ENCODE measurements at places on chromosomes 7 and 10.

- H3K27me3 ChIP-seq, result no peaks in the 10 kb centered on the region
- no peak for DNase-seq
- peak overlapping the region; percentile 93 for H3K27ac ChIP-seq
- peaks cover 85% of the 10 kb centered on the region for H3K4me1 ChIP-seq
- H3K36me3 ChIP-seq, result no peaks in the 10 kb centered on the region
Observed at GRCh38 chr10:72260976-72261783, 12.5 kb upstream of the DDIT4 start.

GRCh38 chr10:6020826-6021225 is 41.3 kb downstream of the IL2RA start:
- H3K4me1 ChIP-seq, result no peaks in the 10 kb centered on the region
- H3K27me3 ChIP-seq, result no peaks in the 10 kb centered on the region
- no peak overlapping the region for H3K4me3 ChIP-seq
- no peak overlapping the region for H3K27ac ChIP-seq
- DNase-seq, result no peak

DNA sequence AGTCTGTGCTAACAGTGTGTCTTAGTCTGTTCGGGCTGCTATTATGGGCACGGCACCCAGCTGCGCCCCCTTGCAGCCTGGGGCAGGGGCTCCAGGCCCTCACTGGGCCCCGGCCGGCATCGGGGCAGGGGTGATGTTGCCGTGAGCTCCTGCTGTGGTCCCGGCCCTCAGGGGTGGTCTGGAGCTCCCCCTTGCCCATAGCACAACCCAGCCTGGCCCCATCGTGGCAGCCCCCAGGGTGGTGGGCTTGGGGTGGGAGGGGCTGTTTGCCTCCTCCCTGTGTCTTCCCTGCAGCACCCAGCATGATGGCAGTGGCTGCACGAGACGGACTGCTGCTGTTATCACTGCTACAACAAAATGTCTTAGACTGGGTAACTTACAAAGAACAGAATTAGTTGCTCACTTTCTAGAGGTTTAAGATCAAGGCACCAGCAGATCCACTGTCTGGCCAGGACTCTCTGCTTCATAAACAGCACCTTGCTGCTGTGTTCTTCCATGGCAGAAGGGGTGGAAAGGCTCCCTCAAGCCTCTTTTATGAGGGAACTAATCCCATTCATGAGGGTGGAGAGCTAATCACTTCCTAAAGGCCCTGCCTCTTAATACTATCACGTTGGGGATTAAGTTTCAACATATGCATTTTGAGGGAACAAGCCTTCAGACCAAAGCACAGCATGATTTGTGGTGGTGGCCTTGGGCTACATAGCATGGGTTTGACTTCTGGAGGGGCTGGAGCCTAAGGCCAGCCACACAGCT is 149.5 kb downstream of the SEC23IP start:
- H3K36me3 ChIP-seq, result no peaks in the 10 kb centered on the region
- no peak overlapping the region for H3K4me3 ChIP-seq
- no peak overlapping the region for H3K27ac ChIP-seq

DNA sequence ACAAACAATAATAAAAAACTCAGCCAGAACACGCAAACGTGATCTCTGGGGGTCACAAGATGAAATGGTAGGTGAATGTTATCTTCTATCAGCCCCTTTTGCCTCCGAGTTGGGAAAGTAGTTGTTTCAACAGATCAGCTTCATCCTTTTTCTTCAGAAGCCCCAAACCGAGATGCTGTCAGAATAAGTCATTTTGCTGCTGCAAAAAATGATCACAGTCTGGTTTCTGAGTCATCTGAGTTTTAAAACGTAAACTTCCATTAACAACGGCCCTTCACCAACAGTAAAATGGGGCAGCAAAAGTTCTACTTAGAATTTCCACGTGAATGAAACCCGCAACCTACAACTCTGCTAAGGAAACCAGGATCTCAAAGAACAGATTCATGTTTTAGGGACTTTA is 44.9 kb downstream of the JCAD start:
- no peaks in the 10 kb centered on the region for H3K36me3 ChIP-seq
- H3K4me1 ChIP-seq, result peaks cover 3% of the 10 kb centered on the region
- no peaks in the 10 kb centered on the region for H3K27me3 ChIP-seq

- H3K27me3 ChIP-seq, result no peaks in the 10 kb centered on the region
- H3K4me1 ChIP-seq, result no peaks in the 10 kb centered on the region
- DNase-seq, result no peak
- no peak overlapping the region for H3K4me3 ChIP-seq
Observed at GRCh38 chr10:43793704-43794103, 145.0 kb upstream of the ZNF32 start.

- no peaks in the 10 kb centered on the region for H3K4me1 ChIP-seq
- no peaks in the 10 kb centered on the region for H3K27me3 ChIP-seq
- no peak for DNase-seq
- H3K27ac ChIP-seq, result no peak overlapping the region
- H3K4me3 ChIP-seq, result no peak overlapping the region
Observed at GRCh38 chr7:7304705-7305450, 122.5 kb downstream of the C1GALT1 start.

DNA sequence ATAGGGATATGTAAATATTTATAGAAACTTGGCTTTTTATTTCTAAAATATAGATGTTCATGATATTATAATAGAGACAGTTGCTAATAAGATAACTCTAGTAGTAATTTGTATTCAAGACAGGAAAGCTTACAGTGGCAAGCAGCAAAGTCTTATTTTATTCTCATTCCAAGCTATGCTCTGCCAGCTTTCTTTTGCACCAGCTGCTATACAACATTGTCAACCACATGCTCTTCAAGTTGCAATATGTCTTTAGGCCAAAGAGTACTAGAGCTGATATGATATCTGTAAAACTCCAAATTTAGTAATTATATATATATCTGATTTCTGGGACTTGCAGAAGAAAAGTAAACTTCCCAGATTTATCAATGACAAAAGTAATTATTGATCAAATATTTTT is 350.1 kb downstream of the HGF start:
- H3K36me3 ChIP-seq, result no peaks in the 10 kb centered on the region
- no peaks in the 10 kb centered on the region for H3K27me3 ChIP-seq
- H3K27ac ChIP-seq, result no peak overlapping the region
- no peak for DNase-seq
- H3K4me1 ChIP-seq, result no peaks in the 10 kb centered on the region
- H3K4me3 ChIP-seq, result no peak overlapping the region

- no peaks in the 10 kb centered on the region for H3K4me1 ChIP-seq
- H3K27me3 ChIP-seq, result no peaks in the 10 kb centered on the region
- H3K36me3 ChIP-seq, result no peaks in the 10 kb centered on the region
- DNase-seq, result no peak
- H3K4me3 ChIP-seq, result peak overlapping the region; percentile 94
Observed at GRCh38 chr10:102713539-102713813, 721 bp downstream of the ARL3 start.

- no peaks in the 10 kb centered on the region for H3K27me3 ChIP-seq
- H3K27ac ChIP-seq, result peak within 1 kb of the TSS; percentile 89
- no peaks in the 10 kb centered on the region for H3K36me3 ChIP-seq
- H3K4me1 ChIP-seq, result peaks cover 11% of the 10 kb centered on the region
- peak within 1 kb of the TSS; percentile 50 for H3K4me3 ChIP-seq
Observed at GRCh38 chr10:129963641-129964501, at the start of gene EBF3. Gene EBF3, minus strand, starts transcription at chr10:129964274. Its CDS starts 506 bp downstream, at chr10:129963768.

GRCh38 chr7:95609277-95609971 is 13.1 kb upstream of the PDK4 start:
- DNase-seq, result peak; percentile 68
- H3K4me1 ChIP-seq, result peaks cover 7% of the 10 kb centered on the region
- H3K36me3 ChIP-seq, result no peaks in the 10 kb centered on the region

DNA sequence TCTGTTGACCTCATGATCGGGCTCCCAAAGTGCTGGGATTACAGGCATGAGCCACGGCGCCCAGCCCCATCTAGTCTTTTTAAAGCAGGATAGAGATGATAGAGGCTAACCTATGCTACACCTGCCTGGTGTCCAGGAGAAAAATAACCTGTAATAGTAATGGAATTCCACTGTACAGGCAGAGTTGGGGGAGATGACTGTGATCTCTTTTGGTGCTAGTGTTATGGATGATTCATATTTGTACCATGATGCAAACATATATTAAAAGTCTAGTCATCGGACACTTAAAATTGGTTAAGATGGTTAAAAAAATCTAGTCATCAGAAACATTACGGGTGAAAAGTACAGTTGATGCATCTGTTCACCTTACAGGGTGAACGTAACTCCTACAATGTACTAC is 6.1 kb upstream of the SAR1A start:
- H3K36me3 ChIP-seq, result no peaks in the 10 kb centered on the region
- no peak for DNase-seq
- no peak overlapping the region for H3K4me3 ChIP-seq
- H3K4me1 ChIP-seq, result peaks cover 6% of the 10 kb centered on the region
- no peak overlapping the region for H3K27ac ChIP-seq
- no peaks in the 10 kb centered on the region for H3K27me3 ChIP-seq

DNA sequence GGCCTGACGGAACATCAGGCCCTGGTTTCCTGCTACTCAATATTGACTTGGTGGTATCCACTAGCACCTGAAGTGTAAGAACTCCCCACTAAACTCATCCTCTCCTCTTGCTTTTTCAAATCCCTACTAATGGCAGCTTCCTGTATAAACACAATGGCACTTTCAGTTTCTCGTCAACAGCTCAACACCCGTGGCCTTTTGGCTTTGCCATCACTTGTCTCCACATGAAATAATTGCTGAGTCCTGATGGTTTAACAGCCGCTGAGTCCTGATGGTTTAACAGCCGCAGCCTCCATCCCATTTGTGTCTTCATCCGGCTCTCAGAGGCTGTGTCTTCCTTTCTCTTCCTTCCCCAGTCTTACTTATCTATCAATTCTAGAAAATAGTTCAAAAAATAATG is 261.4 kb upstream of the PITRM1 start:
- H3K36me3 ChIP-seq, result no peaks in the 10 kb centered on the region
- H3K4me3 ChIP-seq, result no peak overlapping the region
- no peak for DNase-seq
- H3K4me1 ChIP-seq, result peaks cover 35% of the 10 kb centered on the region
- no peak overlapping the region for H3K27ac ChIP-seq
- no peaks in the 10 kb centered on the region for H3K27me3 ChIP-seq

DNA sequence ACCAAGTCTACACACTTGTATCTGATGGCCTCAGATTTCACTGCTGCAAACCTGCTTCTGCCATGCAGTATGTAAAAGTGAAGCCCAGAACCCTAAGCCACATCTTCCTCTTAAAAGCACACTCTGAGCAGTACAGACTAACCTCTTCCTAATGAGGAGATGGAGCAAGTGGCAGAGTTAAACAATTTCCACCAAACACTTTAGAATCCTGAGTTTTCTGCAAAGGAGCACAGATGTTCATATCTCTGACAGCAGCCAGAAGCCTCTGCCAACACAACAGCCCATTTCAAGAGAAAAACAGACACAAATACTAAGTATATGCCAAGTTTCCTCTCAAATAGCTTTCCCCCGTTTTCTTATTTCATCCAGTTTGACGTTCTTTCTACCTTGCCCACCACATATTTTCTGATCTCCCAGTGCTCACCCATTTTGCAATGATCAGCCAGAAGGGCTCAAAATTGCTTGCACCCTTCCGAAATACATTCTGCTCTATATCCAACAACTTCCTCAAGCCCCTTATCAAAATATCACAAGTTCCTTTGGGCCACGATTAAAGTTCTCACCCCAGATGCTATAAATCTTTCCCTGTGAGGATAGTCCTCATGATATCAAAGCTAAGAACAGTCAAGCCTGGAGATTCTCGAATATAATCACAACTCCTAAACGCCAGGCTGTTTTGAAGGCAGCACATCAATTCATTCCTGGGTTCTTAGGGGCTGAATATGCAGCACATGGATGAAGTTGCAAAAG is 27.5 kb downstream of the ELMO1 start:
- H3K4me1 ChIP-seq, result peaks cover 72% of the 10 kb centered on the region
- no peak overlapping the region for H3K4me3 ChIP-seq
- no peaks in the 10 kb centered on the region for H3K27me3 ChIP-seq
- no peak for DNase-seq
- no peaks in the 10 kb centered on the region for H3K36me3 ChIP-seq
- H3K27ac ChIP-seq, result peak overlapping the region; percentile 84

GRCh38 chr7:49635800-49636199 is 137.6 kb upstream of the VWC2 start:
- no peaks in the 10 kb centered on the region for H3K27me3 ChIP-seq
- no peak for DNase-seq
- no peaks in the 10 kb centered on the region for H3K36me3 ChIP-seq
- H3K4me3 ChIP-seq, result no peak overlapping the region

GRCh38 chr7:32506266-32507054 is 11.2 kb downstream of the AVL9 start:
- DNase-seq, result no peak
- peaks cover 56% of the 10 kb centered on the region for H3K4me1 ChIP-seq
- H3K36me3 ChIP-seq, result no peaks in the 10 kb centered on the region
- H3K27ac ChIP-seq, result no peak overlapping the region
- H3K27me3 ChIP-seq, result no peaks in the 10 kb centered on the region
- H3K4me3 ChIP-seq, result no peak overlapping the region

GRCh38 chr7:127525866-127526480 is 59.4 kb downstream of the GCC1 start:
- H3K4me1 ChIP-seq, result no peaks in the 10 kb centered on the region
- no peak for DNase-seq
- H3K27me3 ChIP-seq, result no peaks in the 10 kb centered on the region

GRCh38 chr7:100687751-100688300 is 6.2 kb downstream of the GIGYF1 start:
- peaks cover 61% of the 10 kb centered on the region for H3K36me3 ChIP-seq
- no peak for DNase-seq
- no peak overlapping the region for H3K4me3 ChIP-seq
- H3K27me3 ChIP-seq, result no peaks in the 10 kb centered on the region
- peak overlapping the region; percentile 60 for H3K27ac ChIP-seq
- peaks cover 50% of the 10 kb centered on the region for H3K4me1 ChIP-seq

DNA sequence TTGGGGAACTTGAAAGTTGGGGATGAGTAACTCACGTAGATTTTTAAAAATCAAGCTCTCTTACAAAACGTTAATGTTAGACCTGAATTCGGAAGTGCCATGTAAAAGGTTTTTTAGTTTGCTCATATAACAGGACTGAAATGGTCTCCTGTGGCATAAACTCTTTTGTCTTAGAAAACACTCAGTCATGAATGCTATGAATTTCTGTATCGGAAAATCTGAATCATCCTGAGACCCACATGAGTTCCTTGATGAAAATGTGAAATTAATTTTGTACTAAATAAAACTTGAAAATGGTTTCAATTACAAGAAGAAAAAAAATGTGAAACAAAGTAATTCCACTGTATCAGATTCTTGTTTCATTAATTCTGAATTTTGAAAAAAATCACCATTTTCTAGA is 134.8 kb upstream of the BMPER start:
- peaks cover 13% of the 10 kb centered on the region for H3K4me1 ChIP-seq
- no peak for DNase-seq
- no peak overlapping the region for H3K27ac ChIP-seq
- H3K4me3 ChIP-seq, result no peak overlapping the region
- H3K36me3 ChIP-seq, result no peaks in the 10 kb centered on the region

Measured in tibial nerve (tissue), 4 donors.